ENCODE measurements at places on chromosomes 2 and 18.

- DNase-seq, result no peak
Measured at GRCh38 chr2:31038385-31038784, 99.9 kb downstream of the GALNT14 start.

- DNase-seq, result no peak
Measured at GRCh38 chr2:144234542-144234871, 285.4 kb downstream of the ZEB2 start.

- DNase-seq, result no peak
Measured at GRCh38 chr2:25314514-25315315, 27.0 kb downstream of the DNMT3A start.

DNA sequence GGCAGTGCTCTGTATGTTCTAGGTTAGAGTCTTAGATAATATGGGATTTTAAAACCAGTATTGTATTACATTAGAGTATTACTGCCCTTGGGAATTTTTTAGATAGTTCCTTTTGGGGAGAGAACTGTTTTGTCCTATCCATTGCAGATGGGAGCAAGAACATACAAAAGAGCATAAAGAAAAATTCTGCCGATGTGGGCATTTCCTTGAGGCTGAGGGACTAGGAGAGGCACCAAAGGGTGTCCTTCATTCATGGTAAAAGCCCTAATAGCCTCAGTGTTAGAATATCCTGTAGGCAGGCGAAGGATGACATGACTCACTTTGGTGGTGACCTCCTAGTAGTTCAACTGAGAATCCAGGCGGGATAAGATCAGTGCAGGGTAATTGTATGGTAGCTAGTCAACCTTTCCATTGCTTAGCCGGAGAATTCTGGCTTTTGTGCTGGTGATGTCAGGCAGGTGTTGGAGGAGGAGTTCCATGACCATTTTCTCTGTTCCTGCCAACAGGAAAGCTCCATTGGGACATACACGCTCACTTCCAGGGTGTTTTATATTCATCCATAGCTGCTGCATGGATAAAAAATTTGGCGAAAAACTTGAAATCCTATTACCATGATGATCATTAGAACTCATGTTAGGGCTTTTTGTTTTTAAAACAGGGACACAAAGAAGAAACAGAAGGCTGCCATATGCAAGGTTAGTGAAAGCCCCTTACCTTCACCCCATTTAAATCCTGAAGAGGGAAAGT, 28.1 kb downstream of the EPAS1 start:
- DNase-seq, result no peak

- no peak for DNase-seq
Measured at GRCh38 chr2:391696-392095, 103.8 kb upstream of the ALKAL2 start.

- no peak for DNase-seq
Measured at GRCh38 chr2:8980096-8980495, 23.4 kb downstream of the MBOAT2 start.

GRCh38 chr2:99881901-99882591, 260.3 kb downstream of the AFF3 start:
- DNase-seq, result no peak

DNA sequence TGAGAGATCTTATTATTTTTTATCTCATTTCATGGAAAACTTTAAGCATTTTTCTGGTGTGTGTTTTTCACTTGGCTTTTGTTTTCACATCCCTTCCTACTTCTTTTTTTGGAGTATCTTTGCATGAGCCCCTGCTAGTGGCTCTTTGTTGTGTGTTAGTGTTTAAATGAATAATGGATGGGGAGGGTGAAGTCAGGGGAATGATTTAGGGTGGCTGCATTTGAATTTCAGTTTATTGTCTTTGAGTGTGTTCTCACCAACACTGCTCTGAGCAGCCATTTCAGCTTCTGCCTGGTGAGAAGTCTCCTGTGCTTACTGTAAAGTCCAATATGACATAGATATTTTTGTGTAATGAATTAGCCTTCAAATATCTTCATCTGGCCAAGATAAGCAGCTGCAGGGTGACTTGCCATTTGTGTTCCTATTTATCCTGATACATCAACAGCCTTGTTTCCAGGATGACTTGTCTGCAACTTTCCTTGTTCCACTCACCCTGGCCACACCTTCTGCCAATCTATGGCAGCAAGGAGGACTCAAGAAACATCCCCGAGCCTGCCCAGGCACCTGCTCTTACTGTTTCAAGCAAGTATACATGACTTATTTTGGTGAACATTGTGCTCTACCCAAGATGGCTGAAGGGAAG, 182.6 kb downstream of the PDE11A start:
- DNase-seq, result no peak

DNA sequence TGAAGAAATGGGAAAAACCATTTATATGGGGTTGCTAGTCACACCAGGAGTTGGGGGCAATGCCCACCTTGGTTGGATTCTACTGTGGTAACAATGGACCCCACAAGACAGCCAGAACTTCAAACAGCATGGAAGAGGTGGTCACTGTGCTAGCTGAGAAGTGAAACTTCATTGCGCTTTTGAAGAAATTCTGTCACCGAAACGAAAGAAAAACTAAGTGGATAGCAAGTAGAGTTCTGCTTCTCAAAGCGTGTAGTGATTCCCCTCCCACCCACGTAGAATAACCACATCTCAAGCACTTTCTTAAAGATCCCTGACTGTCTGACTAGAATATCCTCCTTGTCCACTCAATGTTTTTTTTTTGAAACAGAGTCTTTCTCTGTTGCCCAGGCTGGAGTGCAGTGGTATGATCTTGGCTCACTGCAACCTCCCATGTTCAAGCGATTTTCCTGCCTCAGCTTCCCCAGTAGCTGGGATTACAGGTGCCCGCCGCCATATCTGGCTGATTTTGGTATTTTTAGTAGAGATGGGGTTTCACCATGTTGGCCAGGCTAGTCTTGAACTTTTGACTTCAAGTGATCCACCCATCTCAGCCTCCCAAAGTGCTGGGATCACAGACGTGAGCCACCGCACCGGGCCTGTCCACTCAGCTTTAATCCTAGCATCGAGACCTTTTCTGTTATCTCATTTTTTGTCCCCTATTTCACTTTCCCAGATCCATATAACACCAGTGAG, 30.1 kb upstream of the CCL20 start:
- DNase-seq, result no peak

- DNase-seq, result no peak
Measured at GRCh38 chr2:164868563-164869419, 27.2 kb upstream of the COBLL1 start.

DNA sequence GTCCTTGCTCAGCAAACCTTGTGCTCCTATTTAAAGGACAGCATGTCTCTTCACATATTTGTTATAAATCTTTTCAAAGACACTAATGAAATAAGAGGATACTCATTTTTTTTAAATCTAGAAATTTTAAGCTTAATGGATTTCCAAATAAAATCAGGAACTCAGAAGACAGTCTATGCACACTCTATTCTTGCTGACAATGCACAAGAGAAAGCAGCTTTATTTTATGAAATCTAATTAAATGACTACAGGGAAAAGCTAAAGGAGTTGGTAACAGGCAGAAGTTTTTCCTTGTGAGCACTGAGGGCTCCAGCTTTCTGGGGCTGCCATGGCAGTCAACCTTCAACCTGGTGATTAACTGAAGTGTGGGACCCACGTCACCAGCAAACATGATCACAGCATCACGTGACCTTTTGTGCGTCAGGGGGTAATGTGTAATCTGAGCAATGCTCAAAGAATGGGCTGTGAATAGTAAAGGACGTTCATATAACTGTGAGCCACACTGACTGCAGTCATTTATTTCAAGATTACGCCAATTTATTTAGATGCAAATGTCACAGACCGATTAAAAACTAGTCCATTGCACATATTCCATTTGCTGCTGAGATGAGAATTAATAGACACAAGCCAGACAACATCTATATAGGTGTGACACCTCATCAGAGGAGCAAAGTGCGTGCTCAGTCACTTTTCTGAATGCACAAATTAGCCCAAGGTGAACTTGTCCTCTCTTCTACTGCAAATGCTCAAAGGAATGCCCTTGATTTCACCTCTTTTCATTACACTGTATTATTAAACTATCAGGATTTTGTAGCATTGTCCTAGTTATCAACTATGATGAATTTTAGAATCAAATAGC, 11.6 kb upstream of the DNER start:
- DNase-seq, result no peak

DNA sequence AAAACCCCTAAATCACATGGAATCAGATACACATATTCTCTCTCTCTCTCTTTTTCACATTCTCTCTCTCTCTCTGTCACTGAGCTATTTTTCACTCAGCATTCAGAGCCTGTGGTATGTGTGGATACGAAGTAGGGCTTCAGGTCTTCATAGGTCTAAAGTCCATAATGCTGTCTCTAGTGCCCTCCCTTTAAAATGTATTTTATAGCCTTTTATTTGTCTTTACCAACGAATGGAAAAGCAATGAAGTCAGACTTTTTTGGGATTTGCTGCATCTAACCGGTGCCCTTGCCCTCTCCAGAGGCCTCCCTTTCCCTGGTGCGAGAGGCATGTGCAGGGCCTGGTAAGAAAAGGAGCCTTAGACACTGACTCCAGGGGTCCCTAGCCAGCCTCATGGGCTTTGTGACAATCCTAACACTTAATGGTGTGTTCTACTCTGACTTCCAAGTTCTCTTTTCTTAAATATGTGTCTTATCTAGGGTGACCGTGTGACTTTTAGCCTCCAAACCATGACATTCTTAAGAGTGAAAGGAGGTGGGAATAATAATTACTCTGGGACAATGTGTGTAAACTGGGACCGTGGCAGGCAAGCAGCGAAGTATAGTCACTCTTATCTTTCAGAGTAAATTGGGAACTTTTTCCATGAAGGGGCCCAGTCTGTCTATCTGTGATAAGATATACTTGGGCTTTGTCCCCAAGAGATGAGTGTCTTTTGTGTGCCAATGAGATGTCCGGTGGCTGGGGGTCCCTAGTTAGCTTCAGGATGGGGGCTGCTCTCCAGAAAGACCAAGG, 101.1 kb downstream of the B3GNT2 start:
- DNase-seq, result no peak

- no peak for DNase-seq
Measured at GRCh38 chr18:76259711-76260110, 235.3 kb downstream of the ZNF516 start.

- DNase-seq, result no peak
Measured at GRCh38 chr18:62301322-62301721, 23.8 kb upstream of the TNFRSF11A start.

GRCh38 chr2:192735447-192735846, 540.7 kb upstream of the TMEFF2 start:
- DNase-seq, result no peak

GRCh38 chr2:31992934-31993333, 17.9 kb downstream of the MEMO1 start:
- no peak for DNase-seq

DNA sequence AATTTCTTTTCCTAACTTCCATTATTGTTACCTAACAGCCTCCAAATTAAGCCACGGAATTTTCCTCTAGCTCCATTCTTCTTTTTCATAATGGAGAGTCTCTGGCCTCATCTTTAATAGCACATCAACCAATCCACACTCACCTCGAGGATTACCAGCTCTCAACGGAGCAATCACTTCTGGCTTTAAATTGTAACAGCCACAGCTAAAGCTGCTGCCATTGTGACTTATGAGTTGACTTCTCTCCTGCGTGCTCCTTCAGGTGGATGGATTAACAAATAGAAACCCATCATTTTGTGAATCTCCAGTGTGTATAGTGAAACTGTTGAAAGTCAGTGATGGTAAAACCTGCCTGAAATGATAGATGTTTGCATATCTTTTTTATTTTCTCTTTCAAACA, 24.9 kb upstream of the SLC5A7 start:
- DNase-seq, result no peak

- no peak for DNase-seq
Measured at GRCh38 chr18:40866013-40866645, 1088.9 kb upstream of the PIK3C3 start.

- peak; percentile 68 for DNase-seq
Measured at GRCh38 chr18:48270929-48271328, 138.3 kb downstream of the ZBTB7C start.

GRCh38 chr2:25332571-25332970, 9.2 kb downstream of the DNMT3A start:
- no peak for DNase-seq

DNA sequence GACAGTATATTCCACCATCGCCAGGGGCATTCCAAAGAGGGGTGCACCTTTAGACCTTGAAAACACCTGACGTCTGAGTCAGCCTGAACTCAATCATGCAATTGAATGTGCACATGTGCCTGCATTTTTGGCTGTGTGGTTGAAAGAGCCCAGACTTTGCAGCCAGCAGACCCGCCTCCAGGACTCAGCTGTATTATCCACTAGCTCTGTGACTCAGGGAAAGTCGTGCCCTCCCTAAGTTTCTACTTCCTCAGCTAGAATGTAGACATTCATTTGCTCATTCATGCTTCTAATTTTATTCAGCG, 94.2 kb downstream of the LRRC30 start:
- DNase-seq, result no peak

GRCh38 chr2:148653437-148653836, 8.9 kb downstream of the EPC2 start:
- DNase-seq, result no peak

- DNase-seq, result no peak
Measured at GRCh38 chr2:181243319-181243718, 213.9 kb upstream of the ITGA4 start.

All from HT-29 (cell line).